ENCODE measurements at places on chromosomes 16 and 17.

- peak; percentile 91 for DNase-seq
Measured at GRCh38 chr17:27244491-27245223, 49.3 kb upstream of the WSB1 start.

- DNase-seq = no peak
Measured at GRCh38 chr17:39782980-39783379, 45.2 kb downstream of the GRB7 start.

- DNase-seq = no peak
Measured at GRCh38 chr17:50458701-50459676, 9.7 kb downstream of the CHAD start.

DNA sequence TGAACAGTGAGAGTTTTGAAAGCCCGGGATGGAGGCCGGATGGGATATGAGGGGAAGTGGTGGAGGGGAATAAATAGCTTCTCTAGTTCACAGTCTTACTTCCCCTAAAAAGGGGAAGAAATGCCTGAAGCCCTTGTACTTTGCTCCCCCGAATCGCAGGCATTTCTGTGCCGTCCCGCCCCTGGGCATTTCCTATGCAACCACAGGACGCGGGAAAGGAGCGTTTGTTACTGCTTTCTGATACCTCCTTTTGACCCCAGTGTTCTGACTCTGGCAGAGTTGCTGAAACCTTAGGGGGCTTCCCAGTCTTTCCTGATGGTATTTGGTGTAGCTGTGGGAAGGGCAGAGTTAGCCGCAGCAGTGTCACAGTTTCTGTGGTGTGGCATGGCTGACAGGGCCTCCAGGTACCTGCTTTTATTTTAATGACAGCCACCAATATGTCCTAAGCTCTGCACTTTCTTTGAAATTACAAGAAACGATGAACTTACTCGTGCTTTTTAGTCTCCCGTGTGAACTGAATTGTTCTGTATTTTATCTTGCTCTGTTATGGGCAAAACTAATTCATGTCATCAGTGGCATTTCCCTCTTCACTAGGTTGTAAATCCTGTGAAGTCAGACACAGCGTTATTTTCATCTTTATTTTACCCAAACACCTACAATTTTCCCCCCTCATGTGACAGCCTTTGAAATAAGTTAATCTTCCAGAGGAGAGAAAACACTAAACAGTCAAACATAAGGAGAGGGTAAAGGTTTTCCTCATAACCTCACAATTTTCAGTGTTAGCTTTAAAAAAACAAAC, 27.1 kb downstream of the USP10 start:
- DNase-seq = peak; percentile 84

DNA sequence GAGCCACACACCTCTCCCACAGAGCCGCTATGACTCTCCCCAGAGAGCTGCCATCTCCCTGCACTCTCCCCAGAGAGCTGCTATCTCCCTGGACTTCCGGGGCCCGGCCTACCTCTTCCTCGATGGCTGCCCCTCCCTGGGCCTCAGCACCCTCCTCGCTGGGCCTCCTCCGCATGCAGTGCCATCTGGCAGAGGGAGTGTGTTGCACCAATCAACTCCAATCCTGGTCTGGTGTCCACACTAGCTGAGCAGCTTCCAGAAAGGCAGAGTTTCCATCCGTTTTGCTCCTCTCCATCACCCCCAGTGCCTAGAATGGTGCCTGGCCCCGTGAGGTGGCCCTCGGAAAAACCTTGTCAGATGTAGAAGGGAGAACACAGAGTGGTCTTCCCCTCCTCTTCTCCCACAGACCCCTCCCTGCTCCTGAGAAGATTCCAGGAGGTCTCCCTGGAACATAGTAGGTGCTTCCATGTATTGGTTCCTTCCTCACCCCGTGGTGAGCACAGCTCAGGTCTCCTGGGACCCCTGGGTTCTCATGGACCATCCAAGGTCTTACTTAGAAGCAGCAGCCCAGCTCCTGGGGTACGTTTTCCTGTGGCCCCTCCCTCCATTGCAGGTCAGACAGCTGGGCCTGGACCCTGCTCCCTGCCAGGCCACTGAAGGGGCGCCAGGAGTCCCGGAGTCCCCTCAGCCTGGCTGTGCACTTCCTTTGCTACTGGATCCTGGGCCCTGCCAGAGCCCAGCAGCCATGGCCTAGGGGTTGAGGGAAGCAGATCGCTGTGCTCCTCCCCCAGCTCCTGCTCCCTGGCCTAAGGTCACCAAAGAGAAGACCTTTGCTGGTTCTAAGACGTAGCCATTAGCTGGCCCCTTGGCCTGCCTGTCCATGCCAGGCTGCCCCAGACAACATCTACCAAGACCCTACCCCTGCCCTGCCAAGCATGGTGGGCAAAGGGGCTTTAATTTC, 233.8 kb upstream of the GSE1 start:
- DNase-seq = no peak

GRCh38 chr17:28726627-28727491, 826 bp upstream of the TLCD1 start:
- peak; percentile 98 for DNase-seq

GRCh38 chr16:50810241-50810965, 68.5 kb downstream of the CYLD start:
- DNase-seq = no peak

DNA sequence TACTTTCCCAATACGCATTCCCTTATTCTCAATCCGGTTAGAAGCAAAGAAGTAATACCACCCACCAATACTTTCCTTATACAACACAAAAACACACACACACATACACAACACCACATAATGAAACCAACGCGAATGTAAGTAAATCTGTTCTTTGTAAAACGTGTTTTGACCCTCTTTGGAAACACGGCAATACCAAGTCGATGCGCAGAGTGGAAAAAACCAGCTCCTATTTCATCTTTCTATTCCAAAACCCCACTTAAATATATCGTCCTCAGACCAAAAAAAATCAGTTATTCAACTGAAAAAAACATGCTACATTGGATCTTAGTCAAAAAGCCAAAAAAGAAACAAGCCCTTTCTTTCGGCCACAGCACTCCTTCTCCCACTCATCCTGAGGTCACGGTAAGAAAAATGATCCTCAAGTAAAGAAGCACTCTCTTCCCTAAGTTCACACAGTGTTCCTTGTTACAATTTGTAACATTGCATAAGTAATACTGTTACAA, 31.0 kb upstream of the ARL4D start:
- peak; percentile 93 for DNase-seq

GRCh38 chr16:2520784-2521531, 787 bp downstream of the AMDHD2 start:
- peak; percentile 59 for DNase-seq

GRCh38 chr17:48095611-48096010, 5.7 kb downstream of the CBX1 start:
- DNase-seq = no peak

GRCh38 chr16:7227229-7227721, 105.4 kb upstream of the RBFOX1 start:
- no peak for DNase-seq

DNA sequence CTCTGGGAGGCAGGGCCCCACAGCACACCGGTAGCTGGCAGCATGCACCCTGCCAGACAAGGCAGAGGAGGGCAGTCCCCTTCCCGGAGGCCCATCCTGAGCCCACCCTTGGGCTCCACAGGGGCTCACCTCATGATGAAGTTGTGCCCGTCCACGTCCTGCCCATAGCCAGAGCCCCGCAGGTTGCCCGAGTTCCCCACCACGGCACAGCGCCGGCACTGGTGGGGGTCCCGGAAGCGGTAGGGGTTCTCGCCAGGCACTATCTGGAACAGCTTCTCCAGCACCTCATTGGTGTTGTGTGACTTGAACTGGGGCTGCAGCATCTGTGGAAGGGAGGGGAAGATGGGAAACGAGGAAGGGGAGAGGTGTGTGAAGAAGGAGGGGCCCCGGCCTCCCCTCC, 44.0 kb downstream of the ST3GAL2 start:
- DNase-seq = no peak

GRCh38 chr16:2585651-2586081, 47.8 kb downstream of the PDPK1 start:
- no peak for DNase-seq

GRCh38 chr17:50447870-50448595, 20.6 kb downstream of the CHAD start:
- DNase-seq = no peak

GRCh38 chr17:55717898-55718735, 4.5 kb downstream of the TMEM100 start:
- peak; percentile 73 for DNase-seq

DNA sequence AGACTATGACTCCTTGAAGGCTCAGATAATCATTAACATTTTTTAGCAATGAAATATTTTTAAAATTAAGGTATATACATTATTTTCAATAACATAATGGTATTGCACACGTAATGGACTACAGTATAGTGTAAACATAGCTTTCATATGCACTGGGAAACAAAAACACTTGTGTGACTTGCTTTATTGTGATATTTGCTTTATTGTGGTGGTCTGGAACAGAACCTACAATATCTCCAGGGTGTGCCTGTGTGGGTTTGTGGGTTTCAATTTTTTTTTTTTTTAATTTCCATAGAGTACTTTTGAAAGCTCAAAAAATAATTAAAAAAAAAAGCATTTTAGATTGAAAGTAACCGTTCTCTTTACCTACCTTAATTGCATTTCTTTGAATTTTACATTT, 25.3 kb downstream of the CYLD start:
- no peak for DNase-seq

All from KBM-7 (cell line).